Stomach (tissue), 19 donors: ENCODE measurements at places on chromosomes 2 and 18.

DNA sequence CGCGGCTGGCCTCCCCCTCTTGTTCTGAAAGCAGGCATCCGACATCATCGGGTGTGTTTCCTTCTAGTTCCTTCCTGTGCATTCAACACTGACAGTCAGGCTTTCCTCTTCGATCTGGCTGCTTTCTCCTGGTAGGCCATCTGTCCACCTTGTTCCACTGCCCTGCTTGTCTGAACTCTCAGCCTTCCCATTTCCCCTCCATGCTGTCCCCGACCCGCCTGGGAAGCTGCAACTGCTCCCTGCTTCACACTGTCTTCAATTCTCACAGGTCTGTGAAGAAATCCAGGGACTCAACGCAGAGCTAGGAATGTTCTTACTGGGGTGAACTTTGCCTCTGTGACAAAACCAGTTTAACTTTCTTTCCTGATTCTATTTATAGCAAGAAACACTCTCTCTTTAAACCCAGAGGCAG lies 43.0 kb downstream of the KIF3C start:
- DNase-seq = no peak

- no peak for DNase-seq
Observed at GRCh38 chr2:163692611-163693482, 43.0 kb downstream of the FIGN start.

DNA sequence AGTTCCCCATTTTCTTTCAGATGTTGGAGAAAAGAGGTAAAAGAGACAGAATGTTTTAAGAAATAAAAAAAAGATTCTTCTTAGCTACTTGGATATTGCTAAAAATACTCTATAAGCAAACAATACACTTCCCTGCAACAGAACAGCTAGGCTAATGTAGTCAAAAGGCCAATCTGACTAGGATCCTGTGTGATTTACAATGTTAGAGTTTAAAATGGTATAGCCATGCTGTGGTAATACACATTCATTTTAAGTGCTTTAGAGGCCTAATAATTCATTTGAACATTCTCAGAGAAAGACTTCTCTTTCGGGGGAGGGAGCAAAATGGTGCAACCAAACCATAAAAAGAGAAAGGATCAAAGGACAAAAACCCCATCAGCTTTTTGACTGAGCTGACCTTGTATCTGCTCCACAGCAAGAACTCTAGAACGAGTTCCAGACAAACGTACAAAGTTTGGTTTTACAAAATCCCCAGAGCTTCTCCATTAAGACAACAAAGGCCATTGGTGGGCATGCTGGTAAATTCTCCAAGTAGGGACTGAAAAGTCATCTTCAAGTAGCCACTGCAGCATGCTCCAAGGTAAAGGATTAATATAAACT lies 200.2 kb downstream of the STK39 start:
- DNase-seq = no peak

DNA sequence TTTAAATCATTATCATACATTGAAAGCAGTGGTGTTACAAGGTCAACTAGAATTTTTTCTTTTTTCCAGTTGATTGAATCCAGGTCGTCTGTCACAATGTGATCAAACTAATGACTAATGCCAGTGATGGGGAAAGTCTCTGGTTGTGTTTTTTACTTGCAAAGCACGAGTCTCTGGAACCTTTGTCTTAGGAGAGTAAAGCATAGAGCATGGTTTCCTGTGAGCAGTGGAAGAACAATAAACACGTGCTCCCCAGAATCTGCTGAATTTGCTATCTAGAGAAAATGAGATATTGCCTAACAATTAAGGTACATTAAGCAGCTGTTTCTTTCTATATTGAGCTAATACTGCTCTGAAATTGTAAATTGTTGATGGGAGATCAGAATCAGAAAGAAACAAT lies 1332.4 kb upstream of the TMEFF2 start:
- no peak for DNase-seq

DNA sequence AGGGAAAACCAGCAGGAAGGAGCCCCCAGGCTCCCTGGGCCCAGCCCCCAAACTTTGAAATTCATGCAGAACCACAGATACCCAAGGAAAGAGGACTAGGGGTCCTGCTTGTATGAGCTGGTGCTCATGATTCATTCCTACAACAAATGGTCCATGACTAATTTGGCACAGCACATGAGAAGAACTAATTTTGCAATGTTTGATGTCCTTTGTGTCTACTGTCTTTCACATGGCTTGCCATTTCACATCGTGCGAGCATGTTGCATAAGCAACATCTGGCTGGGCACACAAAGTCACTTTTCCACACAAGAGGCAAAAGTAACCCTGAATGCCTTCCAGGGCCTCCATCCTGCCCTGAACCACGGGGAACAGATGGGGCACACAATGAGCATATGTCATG lies 149.6 kb upstream of the APCDD1 start:
- DNase-seq = no peak

DNA sequence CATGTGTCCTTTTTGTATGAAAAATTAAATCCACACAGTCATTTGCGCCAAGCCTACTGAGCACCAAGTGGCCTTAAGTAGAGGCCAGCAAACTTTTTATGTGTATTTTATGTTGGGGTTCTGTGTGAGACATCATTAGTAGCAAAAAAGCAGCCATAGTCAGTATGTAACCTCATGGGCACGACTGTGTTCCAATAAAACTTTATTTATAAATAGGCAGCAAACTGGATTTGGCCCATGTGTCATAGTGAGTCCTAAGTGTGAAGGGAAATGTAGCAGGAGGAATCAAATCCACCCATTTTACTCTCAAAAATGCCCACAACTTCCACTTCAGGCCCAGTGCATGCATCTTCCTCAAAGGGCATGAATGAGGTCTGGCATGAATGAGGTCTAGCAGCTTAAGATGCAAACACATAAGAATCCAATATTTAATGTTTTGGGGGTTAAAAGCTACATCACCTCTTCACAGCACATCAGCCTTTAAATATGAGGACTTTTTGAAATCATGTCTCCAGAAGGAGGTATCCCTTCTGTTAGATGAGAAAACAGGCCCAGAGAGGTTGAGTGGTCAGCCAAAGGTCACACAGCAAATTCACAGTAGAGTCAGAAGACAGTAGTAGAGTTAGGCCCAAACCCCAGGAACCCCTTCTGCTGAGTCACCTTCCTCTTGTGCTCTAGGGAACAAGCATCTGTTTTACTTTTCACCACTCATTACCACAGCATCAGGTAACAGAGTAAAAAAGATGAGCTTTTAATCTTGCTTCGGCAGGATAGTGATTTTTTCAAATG lies 45.6 kb downstream of the MREG start:
- no peak for DNase-seq

DNA sequence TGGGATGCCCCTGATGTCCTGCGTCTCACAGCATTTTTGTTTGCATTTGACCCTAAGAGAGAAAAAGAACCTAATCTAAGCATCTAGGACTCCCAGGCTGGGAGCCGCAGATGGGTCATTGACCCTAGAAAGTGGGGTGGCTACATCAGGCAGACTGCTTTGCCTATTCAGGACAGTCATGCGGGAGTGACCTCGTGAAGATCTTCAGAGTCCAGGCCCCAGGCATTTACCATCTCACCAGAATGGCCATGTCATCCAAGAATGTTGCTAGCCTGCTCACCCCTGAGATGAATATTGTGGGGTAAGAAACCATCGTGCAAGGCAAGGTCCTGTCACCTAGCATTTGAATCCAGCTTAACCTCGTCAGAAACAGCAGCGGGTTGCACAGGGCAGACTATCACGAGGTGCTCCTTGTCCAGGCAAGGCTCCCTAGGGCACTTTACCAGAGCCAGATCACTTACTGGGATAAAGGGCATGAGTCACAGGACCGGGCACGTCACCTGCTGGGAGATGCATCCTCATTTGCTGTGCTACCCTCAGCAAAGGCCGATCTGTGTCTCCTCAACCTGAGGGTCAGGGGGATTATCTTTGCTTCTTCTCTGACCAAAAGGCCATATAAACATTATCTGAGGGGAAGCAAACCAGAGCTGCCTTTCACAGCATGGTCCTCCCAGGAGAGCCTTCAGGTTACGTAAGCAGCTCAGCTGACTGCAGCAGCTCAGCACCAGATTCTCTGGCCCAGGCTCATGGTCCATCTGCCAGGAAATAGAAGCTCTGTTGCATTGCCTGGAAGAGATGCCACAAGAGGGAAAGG lies 162.3 kb downstream of the ACKR3 start:
- peak; percentile 77 for DNase-seq

- DNase-seq = no peak
Observed at GRCh38 chr2:88283886-88284592, 113.9 kb downstream of the THNSL2 start.

DNA sequence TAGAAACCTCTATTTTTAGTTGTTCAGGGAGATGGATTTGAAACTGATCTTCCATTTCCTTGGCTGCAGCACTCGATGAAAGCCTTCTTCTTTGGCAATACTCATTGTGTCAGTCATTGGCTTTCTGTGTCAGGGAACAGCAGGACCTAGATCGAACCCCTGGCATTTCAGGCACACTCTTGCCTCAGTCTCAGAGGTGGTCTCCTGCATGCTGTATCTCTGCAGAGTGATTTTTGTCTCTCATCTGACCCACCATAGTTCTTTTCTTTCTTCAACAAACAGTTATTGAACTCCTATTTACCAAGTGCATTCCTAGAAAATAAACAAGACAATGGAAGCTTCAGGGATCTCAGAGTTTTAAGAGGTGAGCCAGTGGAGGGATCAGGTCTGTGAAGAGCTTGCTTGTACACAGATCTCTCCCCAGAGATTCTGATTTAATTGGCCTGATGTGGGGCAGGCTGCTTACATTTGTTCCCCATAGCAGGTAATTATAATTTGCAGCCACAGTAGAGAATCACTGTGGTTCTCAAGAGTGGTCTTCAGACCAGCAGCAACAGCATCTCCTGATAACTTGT lies 473.1 kb upstream of the TCF4 start:
- no peak for DNase-seq

DNA sequence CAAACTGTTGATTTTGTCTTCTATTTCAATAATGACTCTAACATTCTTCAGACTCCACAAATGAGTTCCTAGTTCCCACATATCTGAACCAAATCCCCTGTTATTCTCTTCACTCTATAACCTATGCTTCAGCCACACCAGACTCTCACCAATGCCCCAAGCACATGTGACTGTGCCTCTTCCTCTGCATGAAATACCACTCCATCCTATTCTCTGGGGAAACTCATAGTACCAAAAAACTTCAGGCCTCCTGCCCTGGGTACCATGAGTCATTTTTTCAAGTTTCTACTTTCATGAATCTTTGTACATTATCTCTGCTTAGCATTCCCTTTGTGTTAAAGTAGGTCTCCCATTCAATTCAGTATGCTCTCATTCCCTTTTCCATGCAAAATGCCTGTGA lies 353.2 kb downstream of the ZEB2 start:
- DNase-seq = no peak

GRCh38 chr2:126761256-126761980 lies 105.5 kb downstream of the GYPC start:
- no peak for DNase-seq

DNA sequence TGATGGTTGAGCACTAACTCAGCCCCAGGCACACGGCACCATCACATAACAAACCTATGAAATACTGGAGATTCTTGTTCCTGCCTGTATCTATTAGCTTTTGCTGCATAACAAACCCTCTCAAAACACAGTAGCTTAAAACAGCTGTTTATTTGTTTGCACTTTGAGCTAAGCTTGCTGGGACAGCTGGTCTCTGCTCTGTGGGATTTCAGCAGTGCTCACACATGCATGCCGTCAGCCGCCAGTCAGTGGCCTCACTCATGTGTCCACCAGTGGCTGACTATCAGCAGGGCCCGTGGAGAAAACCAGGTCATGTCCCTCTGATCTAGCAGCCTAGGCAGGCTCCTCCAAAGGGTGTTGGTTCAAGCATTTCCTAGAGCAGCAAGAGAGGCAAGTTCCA lies 52.8 kb upstream of the RAB12 start:
- DNase-seq = no peak

DNA sequence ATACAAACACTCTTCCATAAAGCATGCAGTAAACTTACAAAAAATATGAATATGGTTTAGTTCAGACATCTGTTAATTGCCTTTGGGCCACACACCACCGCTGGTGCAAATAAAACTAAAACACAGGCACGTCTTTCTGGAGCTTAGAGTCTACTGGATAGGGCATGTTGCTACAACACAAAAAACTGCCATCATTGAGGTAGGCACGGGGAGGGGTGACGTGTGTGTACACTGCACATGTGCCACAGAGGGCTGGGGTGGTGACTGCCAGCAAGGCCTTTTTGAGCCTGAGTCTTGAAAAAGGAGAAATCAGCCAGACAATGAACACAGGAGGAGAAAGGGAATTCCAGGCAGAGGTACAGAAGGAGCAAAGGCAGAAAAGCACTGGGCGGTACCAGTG lies 5.1 kb downstream of the SERPINE2 start:
- no peak for DNase-seq

DNA sequence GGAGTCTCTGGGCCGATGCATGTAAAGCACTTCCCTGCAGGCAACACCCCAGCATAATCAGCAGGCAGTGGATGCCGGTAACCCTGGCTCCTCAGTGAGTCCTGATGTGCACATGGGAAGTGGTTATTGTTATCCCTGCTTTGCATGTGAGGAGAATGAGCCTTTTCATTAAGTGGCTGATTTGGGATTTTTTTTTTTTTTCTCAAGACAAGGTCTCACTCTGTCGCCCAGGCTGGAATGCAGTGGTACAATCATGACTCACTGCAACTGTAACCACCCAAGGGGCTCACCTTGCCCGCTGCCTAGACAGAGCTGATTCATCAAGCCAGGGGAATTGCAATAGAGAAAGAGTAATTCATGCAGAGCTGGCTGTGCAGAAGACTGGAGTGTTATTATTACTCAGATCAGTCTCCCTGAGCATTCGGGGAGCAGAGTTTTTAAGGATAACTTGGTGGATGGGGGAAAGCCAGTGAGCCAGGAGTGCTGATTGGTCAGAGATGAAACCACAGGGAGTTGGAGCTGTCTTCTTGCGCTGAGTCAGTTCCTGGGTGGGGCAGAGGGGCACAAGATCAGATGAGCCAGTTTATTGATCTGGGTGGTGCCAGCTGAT lies 95.4 kb downstream of the SOCS6 start:
- peak; percentile 18 for DNase-seq

- peak; percentile 87 for DNase-seq
Observed at GRCh38 chr2:6780765-6781274, 84.9 kb downstream of the CMPK2 start.

DNA sequence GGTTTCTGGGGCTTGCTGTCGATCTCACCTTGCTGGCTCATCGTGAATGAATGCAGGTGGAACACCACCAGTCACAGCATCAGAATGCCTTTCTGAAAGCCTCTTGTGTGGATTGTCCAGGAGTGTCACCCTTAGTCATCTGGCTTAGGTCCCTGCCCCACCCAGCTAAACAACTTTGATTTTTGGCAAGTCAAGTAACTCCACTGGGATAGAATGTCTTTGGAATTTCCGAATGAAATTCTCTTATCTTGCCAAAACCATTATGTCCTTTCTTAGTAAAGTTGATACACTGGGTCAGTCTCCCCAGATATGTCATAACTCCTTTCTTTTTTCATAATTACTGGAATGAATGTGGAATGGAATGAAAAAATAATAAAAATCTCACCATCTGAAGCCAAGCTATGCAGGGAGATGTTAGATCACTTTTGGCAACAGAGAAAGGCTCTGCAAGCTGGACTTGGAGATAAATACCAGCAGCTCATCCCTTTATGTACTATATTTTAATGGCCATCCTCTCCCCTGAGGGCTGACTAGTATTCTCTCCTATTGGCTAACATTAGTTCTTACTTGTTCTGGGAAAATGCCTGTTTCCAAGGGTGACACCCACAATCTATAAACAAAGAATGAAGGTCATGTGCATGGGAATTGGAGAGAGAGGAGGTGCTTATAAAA lies 35.4 kb downstream of the INSIG2 start:
- DNase-seq = peak; percentile 78

- DNase-seq = no peak
Observed at GRCh38 chr18:79834834-79835233, 37.1 kb downstream of the KCNG2 start.
